ENCODE measurements at places on chromosomes 3 and 15. TPM values are rescaled to one million over a fixed set of nuclear protein-coding genes. Genes with fewer than 3 reads are reported as not detected.

DNA sequence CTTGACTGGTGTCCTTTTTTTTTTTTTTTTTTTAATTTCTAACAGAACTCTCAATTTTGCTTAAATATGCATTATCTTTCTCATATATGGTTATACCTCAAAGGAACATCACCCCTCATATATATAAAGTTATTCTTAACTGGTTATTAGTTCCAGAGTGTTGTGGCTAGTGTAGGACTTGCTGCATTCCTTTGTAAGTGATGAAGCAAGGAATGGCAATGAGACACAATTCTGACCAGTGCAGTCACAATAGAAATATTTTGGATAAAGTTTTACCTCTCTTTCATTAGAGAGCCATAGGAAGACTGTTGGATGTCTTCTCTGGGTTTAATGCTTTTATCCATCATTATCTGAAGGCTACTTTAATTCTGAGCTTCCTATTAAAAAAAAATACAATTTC lies 75.5 kb upstream of the CBLB start:
- no peaks in the 10 kb centered on the region for H3K4me1 ChIP-seq
- no peaks in the 10 kb centered on the region for H3K36me3 ChIP-seq
- H3K27me3 ChIP-seq, result no peaks in the 10 kb centered on the region
- H3K27ac ChIP-seq, result no peak overlapping the region
- H3K4me3 ChIP-seq, result no peak overlapping the region

- no peak for DNase-seq
- no peaks in the 10 kb centered on the region for H3K27me3 ChIP-seq
- H3K4me3 ChIP-seq, result no peak overlapping the region
- H3K36me3 ChIP-seq, result peaks cover 5% of the 10 kb centered on the region
- no peaks in the 10 kb centered on the region for H3K4me1 ChIP-seq
Observed at GRCh38 chr3:172272698-172273097, 175.6 kb downstream of the GHSR start.

GRCh38 chr3:170476291-170476690 lies 57.6 kb downstream of the CLDN11 start:
- DNase-seq, result no peak
- H3K4me3 ChIP-seq, result no peak overlapping the region
- no peaks in the 10 kb centered on the region for H3K27me3 ChIP-seq
- H3K27ac ChIP-seq, result no peak overlapping the region
- H3K4me1 ChIP-seq, result no peaks in the 10 kb centered on the region

GRCh38 chr3:132800958-132801357 lies 78.7 kb upstream of the NPHP3 start:
- H3K4me3 ChIP-seq, result no peak overlapping the region
- no peaks in the 10 kb centered on the region for H3K27me3 ChIP-seq
- no peaks in the 10 kb centered on the region for H3K4me1 ChIP-seq

- DNase-seq, result no peak
- H3K36me3 ChIP-seq, result no peaks in the 10 kb centered on the region
- no peaks in the 10 kb centered on the region for H3K4me1 ChIP-seq
- H3K27me3 ChIP-seq, result no peaks in the 10 kb centered on the region
- no peak overlapping the region for H3K27ac ChIP-seq
Observed at GRCh38 chr15:81940467-81941451, 105.1 kb downstream of the MEX3B start.

DNA sequence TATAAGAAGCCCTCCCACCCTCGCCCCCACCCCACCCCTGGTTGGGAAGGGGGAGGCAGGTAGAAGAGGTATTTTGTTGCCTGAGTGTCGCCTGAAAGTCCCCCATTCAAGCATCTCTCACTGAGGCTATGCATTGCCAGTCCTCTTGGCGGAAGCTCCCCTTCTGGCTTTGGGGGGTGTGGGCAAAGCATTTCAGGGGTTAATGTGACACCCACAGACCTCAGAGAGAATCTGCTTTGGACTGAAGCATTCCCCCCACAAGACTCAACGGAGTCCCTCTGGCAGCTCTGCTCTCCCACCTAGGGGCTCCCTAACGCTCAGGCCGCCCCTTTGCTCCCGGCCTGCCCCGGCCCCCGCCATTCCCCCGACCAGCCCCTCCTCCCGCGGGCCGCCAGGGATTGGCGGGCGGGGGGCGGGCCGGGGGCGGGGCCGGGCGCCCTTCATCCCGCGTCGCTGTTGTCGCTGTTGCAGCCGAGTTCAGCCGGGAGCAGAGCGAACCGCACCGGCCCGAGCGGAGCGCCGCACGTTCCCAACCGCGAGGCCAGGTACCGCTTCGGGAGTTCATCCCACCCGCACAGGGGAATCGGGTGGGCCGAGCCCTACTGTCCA lies at the start of gene SLC38A3:
Gene SLC38A3, plus strand, starts transcription at position 468 of the 609 bp plus-strand sequence. CDS start 8,929 bp downstream, outside the sequence.
- peak; percentile 68 for DNase-seq
- no peaks in the 10 kb centered on the region for H3K36me3 ChIP-seq
- peak within 1 kb of the TSS; percentile 88 for H3K4me3 ChIP-seq
- H3K4me1 ChIP-seq, result peaks cover 70% of the 10 kb centered on the region

- no peak overlapping the region for H3K4me3 ChIP-seq
- no peaks in the 10 kb centered on the region for H3K36me3 ChIP-seq
- DNase-seq, result no peak
- no peaks in the 10 kb centered on the region for H3K27me3 ChIP-seq
Observed at GRCh38 chr3:58591517-58592510, 14.6 kb upstream of the FAM107A start.

GRCh38 chr3:112973325-112974177 lies 1.4 kb downstream of the CD200R1 start:
- H3K4me1 ChIP-seq, result no peaks in the 10 kb centered on the region
- H3K27ac ChIP-seq, result no peak overlapping the region
- no peak for DNase-seq
- H3K36me3 ChIP-seq, result no peaks in the 10 kb centered on the region
- H3K27me3 ChIP-seq, result no peaks in the 10 kb centered on the region

DNA sequence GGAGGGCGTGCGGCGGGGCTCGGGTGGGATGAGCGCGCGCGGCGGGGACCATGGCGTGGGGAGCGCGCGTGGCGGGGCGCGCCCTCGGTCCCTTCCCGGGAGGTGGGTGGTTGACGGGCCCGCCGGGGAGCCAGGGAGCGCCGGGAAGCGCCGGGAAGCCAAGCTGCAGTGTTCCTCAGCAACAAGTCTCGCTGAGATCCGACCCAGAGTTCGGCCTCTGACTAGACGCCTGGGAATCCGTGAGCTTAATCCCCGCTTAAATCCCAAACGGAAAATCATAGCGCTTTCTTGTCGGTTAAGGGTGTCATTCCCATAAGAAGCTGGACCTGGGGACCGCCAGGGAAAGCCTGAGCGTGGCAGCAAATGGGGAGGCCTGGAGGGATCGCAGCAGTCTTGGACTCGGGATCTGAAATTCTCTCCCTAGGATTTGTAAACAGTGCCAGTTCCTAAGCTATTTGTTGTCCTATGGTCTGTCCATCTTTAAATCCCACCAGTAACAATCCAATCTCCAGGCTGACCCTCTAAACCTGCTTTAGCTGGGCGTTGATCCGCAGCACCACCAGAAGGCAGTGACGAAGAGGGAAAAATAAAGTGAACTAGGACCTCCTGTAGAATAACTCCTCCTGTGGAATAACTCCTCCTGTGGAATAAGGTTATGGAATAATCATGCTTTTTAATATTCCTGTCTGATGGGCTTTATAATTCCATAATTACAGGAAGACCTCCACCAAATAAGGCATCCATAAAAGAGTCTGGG lies 570 bp upstream of the NEDD4 start:
- H3K36me3 ChIP-seq, result no peaks in the 10 kb centered on the region
- H3K4me1 ChIP-seq, result no peaks in the 10 kb centered on the region
- H3K4me3 ChIP-seq, result peak overlapping the region; percentile 96
- H3K27ac ChIP-seq, result peak overlapping the region; percentile 83
- no peak for DNase-seq

DNA sequence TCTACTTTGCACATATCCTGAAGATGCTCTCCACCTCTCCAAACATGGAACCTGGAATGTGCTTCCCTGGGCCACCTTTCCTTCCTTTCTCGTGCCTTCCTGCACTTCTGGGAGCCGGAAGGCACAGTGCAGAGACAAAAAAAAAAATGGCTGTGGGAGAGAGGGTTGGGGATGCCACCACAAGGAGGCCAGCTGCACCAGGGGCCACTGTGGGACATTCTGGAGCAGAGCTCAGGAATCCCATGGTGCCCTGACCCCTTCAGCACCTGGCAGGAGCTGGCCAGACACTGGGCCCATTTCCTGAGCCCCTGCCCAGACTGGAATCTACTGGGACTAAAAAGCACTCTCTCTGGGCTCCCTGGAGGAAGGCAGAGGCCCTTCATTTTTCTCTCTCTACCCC lies 7.9 kb upstream of the BCL2L10 start:
- H3K4me1 ChIP-seq, result no peaks in the 10 kb centered on the region
- no peak overlapping the region for H3K4me3 ChIP-seq
- no peaks in the 10 kb centered on the region for H3K36me3 ChIP-seq
- no peak overlapping the region for H3K27ac ChIP-seq
- H3K27me3 ChIP-seq, result no peaks in the 10 kb centered on the region
- no peak for DNase-seq

DNA sequence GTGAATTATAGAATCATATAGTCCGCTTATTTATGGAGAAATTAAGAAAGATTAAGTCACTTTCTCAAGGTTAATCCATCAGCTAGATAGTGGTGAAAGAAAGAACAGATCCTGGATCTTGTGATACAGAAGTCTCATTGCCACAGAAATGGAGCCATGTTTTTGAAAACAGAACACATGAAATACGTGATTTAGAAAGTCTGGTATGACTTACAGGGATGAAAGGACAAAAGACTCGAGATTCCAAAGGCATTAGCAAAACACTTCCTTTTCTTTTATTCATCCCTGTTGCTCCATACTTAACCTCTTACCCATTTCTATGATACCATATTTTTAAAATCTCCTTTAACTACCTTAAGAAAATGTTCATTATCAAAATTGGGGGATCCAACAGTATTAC lies 40.0 kb upstream of the TEX9 start:
- no peak for DNase-seq
- H3K36me3 ChIP-seq, result no peaks in the 10 kb centered on the region
- H3K27ac ChIP-seq, result no peak overlapping the region
- H3K4me3 ChIP-seq, result no peak overlapping the region

DNA sequence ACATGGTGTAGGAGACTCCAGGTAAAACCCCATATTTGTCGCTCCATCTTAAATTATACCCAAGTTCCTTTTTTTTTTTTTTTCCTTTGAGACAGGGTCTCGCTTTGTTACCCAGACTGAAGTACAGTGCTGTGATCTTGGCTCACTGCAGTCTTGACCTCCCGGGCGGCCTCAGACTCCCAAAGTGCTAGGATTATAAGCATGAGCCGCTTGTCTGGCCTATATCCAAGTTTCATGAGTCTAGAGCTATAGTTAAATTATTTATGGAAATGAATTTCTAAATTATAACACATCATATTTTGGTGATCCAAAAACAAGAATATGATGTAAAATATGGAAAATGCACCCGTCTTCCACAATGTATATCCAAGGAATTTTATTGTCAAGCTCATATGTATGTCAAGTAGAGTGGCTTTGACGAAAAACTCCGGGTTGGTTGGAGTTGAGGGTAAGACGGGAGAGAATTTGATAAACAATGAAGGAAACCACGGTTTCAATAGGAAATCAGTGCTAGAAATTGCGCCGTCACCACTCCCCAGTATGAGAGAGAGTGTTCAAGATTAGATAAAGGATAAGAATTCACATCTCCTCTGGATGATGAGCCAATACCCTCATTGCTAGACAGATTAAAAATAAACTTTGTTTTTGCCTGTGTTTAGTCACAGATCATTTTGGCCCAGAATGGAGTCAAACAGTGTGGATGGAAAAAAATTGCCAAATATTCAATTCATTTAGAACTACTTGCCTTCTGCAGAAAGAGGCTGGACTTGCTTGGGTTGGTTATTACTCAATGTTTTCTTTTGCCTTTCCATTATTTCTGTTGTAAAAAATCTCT lies 209.2 kb upstream of the NR2F2 start:
- no peak overlapping the region for H3K27ac ChIP-seq
- H3K27me3 ChIP-seq, result no peaks in the 10 kb centered on the region
- DNase-seq, result no peak

DNA sequence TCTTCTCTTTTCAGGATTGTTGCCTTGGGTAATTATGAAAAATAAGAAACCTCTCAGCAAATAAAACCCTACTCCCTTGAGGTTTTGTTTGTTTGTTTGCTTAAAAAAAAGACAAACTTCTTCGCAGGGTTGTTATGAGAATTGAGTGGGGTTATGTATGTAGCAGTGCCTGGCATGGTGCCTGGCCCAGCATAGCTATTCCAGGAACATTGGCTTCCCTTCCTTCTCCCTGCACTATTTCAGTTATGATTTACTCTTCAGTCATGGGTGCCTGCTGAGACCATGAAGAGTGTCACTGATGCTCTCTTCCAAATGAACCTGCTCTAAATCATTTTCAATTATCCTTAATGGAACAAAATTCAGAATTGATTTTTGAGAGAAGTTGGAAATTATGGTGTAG lies 283.5 kb upstream of the ROPN1 start:
- DNase-seq, result no peak
- no peaks in the 10 kb centered on the region for H3K4me1 ChIP-seq
- peak overlapping the region; percentile 11 for H3K27ac ChIP-seq
- H3K36me3 ChIP-seq, result no peaks in the 10 kb centered on the region
- H3K4me3 ChIP-seq, result no peak overlapping the region

GRCh38 chr3:195870442-195870841 lies 37.9 kb downstream of the TNK2 start:
- no peaks in the 10 kb centered on the region for H3K4me1 ChIP-seq
- no peaks in the 10 kb centered on the region for H3K27me3 ChIP-seq
- no peak overlapping the region for H3K27ac ChIP-seq
- H3K4me3 ChIP-seq, result no peak overlapping the region

GRCh38 chr3:185325946-185326791 lies 36.8 kb upstream of the MAP3K13 start:
- H3K27ac ChIP-seq, result no peak overlapping the region
- H3K27me3 ChIP-seq, result no peaks in the 10 kb centered on the region
- no peak overlapping the region for H3K4me3 ChIP-seq
- DNase-seq, result no peak
- no peaks in the 10 kb centered on the region for H3K36me3 ChIP-seq

DNA sequence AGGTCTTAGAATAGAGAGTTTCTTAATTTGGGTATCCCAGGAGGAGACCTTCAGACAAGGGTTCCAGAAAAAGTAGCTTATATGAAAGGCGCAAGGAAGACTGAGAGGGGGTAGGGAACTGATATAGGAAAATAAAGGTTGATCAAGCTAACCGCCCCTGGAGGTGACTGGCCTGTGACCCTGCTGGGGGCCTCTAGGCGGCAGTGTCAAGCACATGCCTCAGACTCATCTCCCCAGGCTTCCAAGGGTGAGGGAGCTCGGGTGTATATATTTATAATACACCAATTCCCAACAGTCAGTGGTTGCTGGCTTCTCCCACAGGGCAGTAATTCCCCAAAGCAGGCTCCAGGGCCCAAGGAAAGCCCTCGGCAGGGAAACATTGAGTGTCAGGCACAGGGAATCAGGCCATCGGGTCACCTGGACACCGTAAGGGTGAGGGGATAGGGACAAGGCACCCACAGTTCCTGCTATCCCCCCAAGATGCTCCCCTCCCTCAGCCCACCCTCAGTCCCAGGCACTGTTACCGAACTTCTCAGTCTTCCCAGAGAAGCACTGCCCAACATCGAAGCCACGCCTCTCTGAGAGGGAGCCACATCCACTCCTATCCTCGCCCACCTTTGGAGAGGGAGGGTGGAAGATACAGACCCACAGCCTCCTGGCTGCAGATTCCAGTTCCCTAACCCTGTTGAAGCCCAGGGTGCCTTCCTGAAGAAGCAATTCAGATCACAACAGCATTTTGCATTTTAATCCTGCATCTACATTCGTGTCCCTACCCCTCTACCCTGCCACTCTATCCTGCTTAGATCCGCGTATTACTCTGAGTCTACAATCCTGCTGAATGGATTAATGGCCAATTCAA lies 19.5 kb upstream of the CAV3 start:
- H3K4me1 ChIP-seq, result no peaks in the 10 kb centered on the region
- no peaks in the 10 kb centered on the region for H3K36me3 ChIP-seq
- H3K27me3 ChIP-seq, result no peaks in the 10 kb centered on the region
- no peak for DNase-seq
- H3K27ac ChIP-seq, result no peak overlapping the region
- H3K4me3 ChIP-seq, result no peak overlapping the region

The SPINK8 gene
- not detected for total RNA-seq

The SNX22 gene
- total RNA-seq, result 1.5 TPM

The EPHA3 gene
- total RNA-seq, result 2.9 TPM

Data from right lobe of liver (tissue), 6 donors.